ENCODE measurements at places on chromosomes 4 and X.
A peak's percentile ranks its signal among the peaks of the same experiment; 100 is the strongest.

DNA sequence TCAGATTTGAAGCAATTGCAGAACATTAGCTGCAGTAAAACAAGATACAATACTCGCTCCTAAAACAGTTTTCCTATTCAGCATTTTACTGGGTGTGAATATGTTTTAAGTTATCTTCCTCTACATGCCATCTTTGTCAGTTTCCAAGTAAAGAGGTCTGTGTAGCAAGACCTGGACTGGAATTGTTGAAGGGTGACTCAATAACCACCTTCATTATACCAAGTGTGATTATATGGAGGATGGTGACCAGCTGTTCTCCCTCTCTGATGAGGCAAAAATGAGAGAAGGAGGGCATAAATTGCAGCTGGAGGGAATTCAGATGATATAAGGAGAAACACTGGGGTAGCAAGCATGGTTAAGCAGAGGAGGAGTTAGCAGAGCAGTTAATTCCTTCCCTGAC, 922.1 kb upstream of the SLIT2 start:
- H3K27me3 ChIP-seq, result no peaks in the 10 kb centered on the region
- H3K27ac ChIP-seq, result no peak overlapping the region
- no peaks in the 10 kb centered on the region for H3K4me1 ChIP-seq
- DNase-seq, result no peak
- H3K4me3 ChIP-seq, result no peak overlapping the region

- H3K27me3 ChIP-seq, result no peaks in the 10 kb centered on the region
- no peaks in the 10 kb centered on the region for H3K36me3 ChIP-seq
- no peak overlapping the region for H3K4me3 ChIP-seq
- no peak for DNase-seq
These were observed 81.2 kb downstream of the NPY1R start for GRCh38 chr4:163251204-163251603.

GRCh38 chrX:69503228-69503781, 821 bp upstream of the NALF2 start:
- no peaks in the 10 kb centered on the region for H3K4me1 ChIP-seq
- no peak for DNase-seq
- H3K36me3 ChIP-seq, result no peaks in the 10 kb centered on the region
- H3K27me3 ChIP-seq, result peaks cover 4% of the 10 kb centered on the region
- H3K4me3 ChIP-seq, result no peak overlapping the region
- no peak overlapping the region for H3K27ac ChIP-seq

- H3K27me3 ChIP-seq, result no peaks in the 10 kb centered on the region
- no peaks in the 10 kb centered on the region for H3K36me3 ChIP-seq
- H3K4me1 ChIP-seq, result no peaks in the 10 kb centered on the region
- no peak overlapping the region for H3K27ac ChIP-seq
- no peak overlapping the region for H3K4me3 ChIP-seq
These were observed 690.8 kb downstream of the PCDH18 start for GRCh38 chr4:136841526-136841925.

GRCh38 chr4:184395971-184396391, 78.4 kb downstream of the IRF2 start:
- no peak overlapping the region for H3K4me3 ChIP-seq
- H3K27me3 ChIP-seq, result no peaks in the 10 kb centered on the region
- no peak for DNase-seq
- H3K4me1 ChIP-seq, result no peaks in the 10 kb centered on the region
- H3K27ac ChIP-seq, result no peak overlapping the region
- H3K36me3 ChIP-seq, result no peaks in the 10 kb centered on the region

DNA sequence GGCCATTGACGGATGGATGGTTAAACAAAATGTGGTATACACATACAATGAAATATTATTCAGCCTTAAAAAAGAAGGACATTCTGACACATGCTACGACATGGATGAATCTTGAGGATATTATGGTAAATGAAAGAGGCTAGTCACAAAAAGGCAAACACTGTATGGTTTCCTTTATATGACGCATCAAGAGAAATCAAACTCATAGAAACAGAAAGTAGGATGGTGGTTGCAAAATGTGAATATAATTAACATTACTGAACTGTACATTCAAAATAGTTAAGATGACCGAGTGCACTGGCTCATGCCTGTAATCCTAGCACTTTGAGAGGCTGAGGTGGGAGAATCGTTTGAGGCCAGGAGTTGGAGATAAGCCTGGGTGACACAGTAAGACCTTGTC, 9.5 kb upstream of the CASK start:
- H3K36me3 ChIP-seq, result no peaks in the 10 kb centered on the region
- no peak for DNase-seq
- H3K4me3 ChIP-seq, result no peak overlapping the region
- no peak overlapping the region for H3K27ac ChIP-seq

GRCh38 chrX:52576946-52577345, 60.1 kb upstream of the XAGE1B start:
- no peak for DNase-seq
- H3K36me3 ChIP-seq, result no peaks in the 10 kb centered on the region
- no peak overlapping the region for H3K4me3 ChIP-seq
- no peaks in the 10 kb centered on the region for H3K4me1 ChIP-seq

DNA sequence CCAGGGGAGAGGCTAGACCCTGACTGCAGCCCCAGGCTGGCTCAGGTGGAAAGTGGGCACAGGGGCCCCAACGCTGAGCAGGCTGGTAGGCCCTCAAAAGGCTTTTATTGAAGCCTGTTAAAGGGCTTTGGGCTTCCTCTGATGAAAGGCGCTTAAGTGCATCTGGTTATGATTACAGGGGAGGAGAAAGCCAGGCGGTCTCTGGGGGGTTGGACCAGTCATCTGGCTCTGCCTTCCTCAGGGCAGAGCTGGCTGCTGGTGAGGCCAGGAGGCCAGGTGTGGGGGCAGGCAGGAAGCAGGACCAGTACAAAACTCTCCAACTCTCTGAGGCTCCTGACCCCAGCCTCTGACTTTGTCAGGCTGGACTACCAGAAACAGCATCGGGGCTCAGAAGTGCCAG, 68.8 kb upstream of the BCOR start:
- H3K27ac ChIP-seq, result no peak overlapping the region
- H3K4me1 ChIP-seq, result no peaks in the 10 kb centered on the region
- no peaks in the 10 kb centered on the region for H3K27me3 ChIP-seq
- H3K36me3 ChIP-seq, result no peaks in the 10 kb centered on the region

GRCh38 chr4:25350561-25350960, 26.5 kb upstream of the ANAPC4 start:
- no peaks in the 10 kb centered on the region for H3K27me3 ChIP-seq
- no peaks in the 10 kb centered on the region for H3K4me1 ChIP-seq
- H3K27ac ChIP-seq, result no peak overlapping the region
- no peak for DNase-seq
- no peak overlapping the region for H3K4me3 ChIP-seq
- H3K36me3 ChIP-seq, result no peaks in the 10 kb centered on the region

DNA sequence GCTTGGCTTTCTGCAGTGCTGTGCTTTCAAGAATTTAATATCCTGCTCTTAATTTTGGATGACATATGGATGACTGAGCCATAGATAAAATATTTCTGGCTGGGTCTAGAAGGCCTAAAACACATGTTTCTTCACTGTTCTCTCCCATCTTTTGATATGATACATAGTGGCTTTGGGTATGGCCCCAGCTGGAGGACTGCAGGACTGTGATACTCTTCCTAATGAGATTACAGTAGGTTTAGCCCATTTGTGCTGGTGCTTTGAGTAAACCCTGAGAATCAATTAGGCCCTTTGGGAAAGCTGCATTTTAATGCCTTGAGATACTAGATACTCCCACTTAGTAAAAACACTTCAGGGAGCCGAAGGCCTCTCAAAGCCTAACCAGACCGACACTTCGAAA, 38.0 kb downstream of the KIT start:
- H3K4me3 ChIP-seq, result no peak overlapping the region
- H3K27ac ChIP-seq, result no peak overlapping the region
- no peaks in the 10 kb centered on the region for H3K4me1 ChIP-seq

DNA sequence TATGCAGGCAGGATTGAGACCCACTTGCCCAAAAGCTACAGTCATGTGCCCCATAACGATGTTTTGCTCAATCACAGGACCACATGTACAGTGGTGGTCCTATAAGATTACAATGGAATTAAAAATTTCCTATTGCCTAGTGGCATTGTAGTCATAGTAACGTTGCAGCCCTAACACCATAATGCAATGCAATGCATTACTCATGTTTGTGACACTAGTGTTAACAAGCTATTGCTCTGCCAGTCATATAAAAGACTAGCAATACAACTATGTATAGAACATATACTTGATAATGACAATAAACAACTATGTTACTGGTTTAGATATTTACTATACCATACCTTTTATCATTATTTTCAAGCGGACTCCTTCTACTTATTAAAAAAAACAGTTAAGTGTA, 50.6 kb downstream of the VGLL1 start:
- no peaks in the 10 kb centered on the region for H3K4me1 ChIP-seq
- H3K4me3 ChIP-seq, result no peak overlapping the region
- no peak for DNase-seq
- no peaks in the 10 kb centered on the region for H3K36me3 ChIP-seq
- H3K27ac ChIP-seq, result no peak overlapping the region

GRCh38 chr4:105714071-105714521, 5.5 kb downstream of the GSTCD start:
- H3K4me3 ChIP-seq, result peak overlapping the region; percentile 29
- no peaks in the 10 kb centered on the region for H3K27me3 ChIP-seq
- H3K27ac ChIP-seq, result peak overlapping the region; percentile 12
- H3K36me3 ChIP-seq, result no peaks in the 10 kb centered on the region
- no peak for DNase-seq
- H3K4me1 ChIP-seq, result no peaks in the 10 kb centered on the region

GRCh38 chr4:100369871-100370270, 148.0 kb downstream of the EMCN start:
- no peak for DNase-seq
- H3K4me3 ChIP-seq, result no peak overlapping the region
- no peaks in the 10 kb centered on the region for H3K36me3 ChIP-seq
- no peaks in the 10 kb centered on the region for H3K4me1 ChIP-seq
- no peaks in the 10 kb centered on the region for H3K27me3 ChIP-seq
- no peak overlapping the region for H3K27ac ChIP-seq

DNA sequence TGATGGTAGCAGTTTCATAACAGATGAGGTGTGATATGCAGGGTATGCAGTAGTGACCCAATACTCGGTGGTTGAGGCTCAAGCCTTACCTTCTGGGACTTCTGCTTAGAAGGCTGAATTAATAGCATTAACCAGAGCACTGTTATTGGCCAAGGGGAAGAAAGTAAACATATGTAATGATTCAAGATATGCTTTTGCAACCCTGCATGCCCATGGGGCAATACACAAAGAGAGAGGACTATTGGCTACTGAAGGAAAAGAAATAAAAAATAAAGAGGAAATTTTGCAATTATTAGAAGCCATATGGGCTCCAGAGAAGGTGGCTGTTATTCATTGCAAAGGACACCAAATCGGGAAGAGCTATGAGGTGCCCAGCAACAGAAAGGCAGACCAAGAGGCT, 8.7 kb downstream of the GAGE10 start:
- no peaks in the 10 kb centered on the region for H3K4me1 ChIP-seq
- H3K27me3 ChIP-seq, result peaks cover 20% of the 10 kb centered on the region
- no peak overlapping the region for H3K27ac ChIP-seq
- no peak overlapping the region for H3K4me3 ChIP-seq

DNA sequence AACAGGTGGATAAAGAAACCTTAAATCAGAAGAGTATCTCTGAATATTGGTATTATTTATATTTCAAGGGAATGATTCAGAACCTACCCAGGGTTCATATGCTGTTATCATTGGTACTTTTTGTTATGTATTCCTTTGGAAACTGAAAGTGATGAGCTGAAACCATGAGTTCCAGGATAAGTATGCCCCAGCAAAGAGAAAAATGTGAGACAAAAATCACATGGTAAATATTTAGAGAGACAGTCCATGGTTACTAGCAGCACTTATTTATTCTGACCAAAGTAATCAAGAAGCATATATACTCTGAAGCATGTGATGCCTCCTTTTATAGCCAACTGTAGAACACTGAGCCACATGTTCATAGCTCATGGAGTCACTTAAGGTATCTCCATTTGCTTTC, 277.7 kb downstream of the ARAP2 start:
- no peaks in the 10 kb centered on the region for H3K36me3 ChIP-seq
- DNase-seq, result no peak
- H3K4me1 ChIP-seq, result no peaks in the 10 kb centered on the region
- H3K27me3 ChIP-seq, result no peaks in the 10 kb centered on the region

GRCh38 chrX:154546354-154547244, at the start of gene G6PD:
G6PD (minus strand) TSS chrX:154546846; CDS start chrX:154546155, 691 bp downstream.
- no peaks in the 10 kb centered on the region for H3K27me3 ChIP-seq
- DNase-seq, result no peak
- H3K4me3 ChIP-seq, result peak within 1 kb of the TSS; percentile 65

- no peak overlapping the region for H3K4me3 ChIP-seq
- H3K27ac ChIP-seq, result no peak overlapping the region
- H3K4me1 ChIP-seq, result no peaks in the 10 kb centered on the region
These were observed 124.4 kb downstream of the ZNF827 start for GRCh38 chr4:145814246-145814645.

DNA sequence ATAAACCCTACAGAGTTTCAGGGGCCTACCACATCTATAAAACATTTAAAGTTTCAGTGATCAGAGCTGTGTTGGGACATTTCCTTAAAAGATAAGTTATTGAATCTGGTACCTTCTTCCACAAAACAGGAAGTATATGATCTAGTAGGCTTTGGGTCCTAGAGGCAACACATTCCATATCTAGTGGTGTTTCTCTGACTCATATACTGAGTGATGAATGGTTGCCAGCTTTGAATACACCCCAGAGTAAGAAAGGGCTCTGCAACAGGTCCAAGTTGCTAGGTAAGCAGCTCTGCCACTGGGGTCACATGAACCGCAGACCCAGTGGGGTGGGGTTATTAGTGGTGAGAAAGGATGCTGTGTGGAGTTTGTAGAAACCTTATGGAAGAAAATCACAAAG, 32.4 kb upstream of the BLTP1 start:
- H3K4me3 ChIP-seq, result no peak overlapping the region
- no peak for DNase-seq
- H3K27me3 ChIP-seq, result no peaks in the 10 kb centered on the region
- no peak overlapping the region for H3K27ac ChIP-seq
- H3K36me3 ChIP-seq, result no peaks in the 10 kb centered on the region
- no peaks in the 10 kb centered on the region for H3K4me1 ChIP-seq

- H3K27ac ChIP-seq, result no peak overlapping the region
- H3K36me3 ChIP-seq, result no peaks in the 10 kb centered on the region
- H3K4me1 ChIP-seq, result no peaks in the 10 kb centered on the region
- no peak for DNase-seq
These were observed 277.1 kb upstream of the PRKX start for GRCh38 chrX:3990569-3990968.

- no peak for DNase-seq
- peak overlapping the region; percentile 87 for H3K4me3 ChIP-seq
- peaks cover 4% of the 10 kb centered on the region for H3K4me1 ChIP-seq
- no peak overlapping the region for H3K27ac ChIP-seq
- no peaks in the 10 kb centered on the region for H3K27me3 ChIP-seq
These were observed 1.7 kb downstream of the TMEM131L start for GRCh38 chr4:153467897-153468262.

GRCh38 chr4:153649572-153649991, 34.5 kb upstream of the TLR2 start:
- H3K36me3 ChIP-seq, result no peaks in the 10 kb centered on the region
- no peak overlapping the region for H3K4me3 ChIP-seq
- no peaks in the 10 kb centered on the region for H3K4me1 ChIP-seq
- H3K27me3 ChIP-seq, result no peaks in the 10 kb centered on the region
- no peak overlapping the region for H3K27ac ChIP-seq
- DNase-seq, result no peak

GRCh38 chr4:17189401-17189720, 290.9 kb upstream of the LDB2 start:
- H3K36me3 ChIP-seq, result no peaks in the 10 kb centered on the region
- H3K27ac ChIP-seq, result peak overlapping the region; percentile 24
- H3K4me3 ChIP-seq, result no peak overlapping the region
- DNase-seq, result no peak
